ENCODE measurements at places on chromosomes 1 and 21.
A peak's percentile ranks its signal among the peaks of the same experiment; 100 is the strongest.

GRCh38 chr1:171790318-171790717, 8.9 kb downstream of the METTL13 start:
- DNase-seq = no peak

DNA sequence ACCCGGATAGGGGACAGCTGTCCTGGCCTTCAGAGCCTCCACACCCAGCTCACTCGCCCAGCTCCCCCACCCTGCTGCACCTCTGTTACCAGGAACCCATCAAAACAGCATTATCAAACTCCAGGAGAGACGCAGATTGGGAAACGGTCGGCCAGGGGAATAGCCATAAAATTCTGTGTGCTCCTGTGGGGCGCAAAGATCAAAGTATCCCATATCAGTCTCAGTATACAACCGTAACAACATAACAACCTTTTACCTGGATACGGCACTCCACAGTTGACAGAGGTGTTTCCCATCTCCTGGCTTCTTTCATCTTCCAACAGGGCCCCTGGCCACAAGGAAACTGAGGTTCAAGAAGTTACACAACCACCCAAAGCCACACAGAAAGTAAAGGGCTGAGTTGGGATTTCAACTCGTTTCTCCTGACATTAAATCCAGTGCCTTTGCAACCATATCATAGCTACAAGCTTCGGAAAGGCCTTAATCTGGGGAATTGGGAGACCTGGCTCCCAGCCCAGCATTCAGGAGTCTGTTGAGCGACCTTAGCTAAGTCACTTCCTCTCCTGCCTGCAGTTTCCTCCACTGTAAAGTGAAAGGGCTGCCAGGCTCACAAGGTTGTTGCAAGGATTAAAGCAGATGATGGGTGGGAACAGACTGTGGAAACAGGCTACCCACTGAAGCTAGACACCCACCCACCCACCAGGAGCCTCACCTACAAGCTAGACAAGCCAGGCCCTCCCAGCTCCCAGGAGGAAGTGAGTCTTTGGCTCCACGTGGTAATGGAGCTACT, 8.1 kb upstream of the EPHB2 start:
- DNase-seq = no peak

DNA sequence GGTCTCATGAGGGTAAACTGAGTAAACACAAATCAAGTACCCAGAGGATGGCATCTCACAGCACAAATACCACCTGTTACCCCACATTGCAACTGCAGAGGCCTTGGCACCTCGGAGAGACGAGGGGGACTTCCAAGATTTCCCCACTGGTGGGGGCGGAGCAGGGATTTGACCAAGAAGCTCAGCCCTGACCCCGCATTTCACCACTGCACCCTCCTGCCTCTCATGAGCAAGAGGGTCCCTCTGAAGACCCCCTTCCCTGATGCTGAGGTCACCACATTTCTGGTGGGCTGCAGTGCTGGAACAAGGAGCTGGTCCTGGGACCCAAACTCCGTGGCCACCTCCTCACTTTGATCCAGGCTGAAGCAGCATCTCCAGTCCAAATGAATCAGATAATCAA, 342.4 kb downstream of the NPHP4 start:
- DNase-seq = no peak

GRCh38 chr1:101236516-101237228, at the start of gene S1PR1:
Gene S1PR1, plus strand, starts transcription at chr1:101237019. Its CDS starts 1,966 bp downstream, at chr1:101238985.
- DNase-seq = peak; percentile 31

DNA sequence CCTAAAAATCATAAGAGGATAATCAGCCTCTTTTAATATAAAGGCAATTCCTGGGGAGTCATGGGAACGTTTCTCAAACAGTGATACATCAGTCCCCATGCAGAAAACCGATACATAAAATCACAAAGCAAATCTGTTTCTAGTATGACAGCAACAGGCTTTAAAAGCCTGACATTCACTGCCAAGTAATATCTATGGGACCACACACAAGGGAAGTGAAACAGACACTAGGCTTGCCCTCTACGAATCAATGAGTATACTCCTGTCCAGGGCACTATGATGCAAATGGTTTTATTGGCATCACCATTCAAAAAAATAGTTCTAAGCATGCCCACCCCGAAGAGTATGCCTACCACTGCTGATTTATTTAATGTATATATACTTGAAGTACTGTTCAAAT, 54.4 kb downstream of the TIAM1 start:
- DNase-seq = no peak

DNA sequence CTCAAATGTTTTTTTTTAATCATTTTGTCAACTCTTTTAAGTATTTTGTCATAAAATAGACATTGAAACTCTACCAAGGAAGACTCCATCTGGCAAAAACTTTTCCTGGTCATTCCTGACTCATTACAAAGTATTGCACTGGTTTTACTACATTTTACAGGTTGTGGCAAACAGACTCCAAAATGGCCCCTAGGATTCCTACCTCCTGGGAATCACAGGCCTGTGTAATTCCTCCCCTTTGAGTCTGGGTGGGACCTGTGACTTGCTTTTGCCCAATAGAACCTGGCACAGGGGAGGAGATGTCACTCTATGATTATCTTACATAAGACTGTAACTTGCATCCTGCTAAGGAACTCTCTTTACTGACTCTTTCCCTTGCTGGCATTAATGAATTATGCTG, 123.6 kb upstream of the KCNJ6 start:
- no peak for DNase-seq

- no peak for DNase-seq
Observed at GRCh38 chr1:35576061-35576765, 3.1 kb downstream of the TFAP2E start.

GRCh38 chr1:93757256-93758036, 75.8 kb upstream of the BCAR3 start:
- DNase-seq = no peak

DNA sequence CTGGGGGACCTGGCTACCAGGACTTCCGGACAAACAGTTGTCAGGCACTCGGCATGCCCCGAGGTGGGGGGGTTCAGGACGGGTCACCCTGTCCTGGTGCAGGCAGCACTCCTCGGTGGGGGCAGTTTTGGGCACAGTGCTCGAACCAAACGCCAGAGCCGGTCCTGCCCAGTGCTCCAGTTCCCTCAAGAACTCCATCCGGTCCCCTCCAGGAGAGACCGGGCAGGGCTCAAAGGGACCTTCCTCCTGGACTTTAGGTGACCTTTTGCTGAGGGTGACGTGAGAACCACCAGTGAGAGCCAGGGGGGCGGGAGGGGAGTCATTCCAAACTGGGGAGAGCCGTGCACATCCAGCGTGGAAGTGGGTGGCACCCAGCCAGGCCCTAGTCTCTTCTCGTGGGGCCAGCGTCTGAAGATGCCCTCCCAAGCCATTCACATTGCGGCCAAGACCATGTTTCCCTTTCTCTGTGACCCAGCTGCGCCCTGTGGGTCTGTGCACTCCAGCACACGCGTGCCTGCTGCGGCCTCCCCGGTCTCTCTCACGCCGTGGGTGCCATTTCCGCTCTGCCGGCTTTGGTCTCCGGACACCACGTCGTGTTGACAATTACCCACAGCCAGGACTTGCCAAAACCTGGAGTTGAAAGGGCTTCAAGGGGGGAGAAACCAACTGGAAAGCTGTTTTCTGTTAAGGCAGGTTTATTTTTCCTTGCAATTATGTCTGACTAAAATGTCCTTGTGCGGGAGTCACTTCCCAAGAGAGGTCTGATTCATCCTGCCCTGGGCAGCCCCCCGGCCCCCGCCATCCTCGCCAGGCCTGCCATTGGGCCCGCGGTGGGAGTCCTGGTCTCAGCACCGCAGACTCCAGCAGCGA, 178.8 kb upstream of the ARHGEF16 start:
- DNase-seq = peak; percentile 26

DNA sequence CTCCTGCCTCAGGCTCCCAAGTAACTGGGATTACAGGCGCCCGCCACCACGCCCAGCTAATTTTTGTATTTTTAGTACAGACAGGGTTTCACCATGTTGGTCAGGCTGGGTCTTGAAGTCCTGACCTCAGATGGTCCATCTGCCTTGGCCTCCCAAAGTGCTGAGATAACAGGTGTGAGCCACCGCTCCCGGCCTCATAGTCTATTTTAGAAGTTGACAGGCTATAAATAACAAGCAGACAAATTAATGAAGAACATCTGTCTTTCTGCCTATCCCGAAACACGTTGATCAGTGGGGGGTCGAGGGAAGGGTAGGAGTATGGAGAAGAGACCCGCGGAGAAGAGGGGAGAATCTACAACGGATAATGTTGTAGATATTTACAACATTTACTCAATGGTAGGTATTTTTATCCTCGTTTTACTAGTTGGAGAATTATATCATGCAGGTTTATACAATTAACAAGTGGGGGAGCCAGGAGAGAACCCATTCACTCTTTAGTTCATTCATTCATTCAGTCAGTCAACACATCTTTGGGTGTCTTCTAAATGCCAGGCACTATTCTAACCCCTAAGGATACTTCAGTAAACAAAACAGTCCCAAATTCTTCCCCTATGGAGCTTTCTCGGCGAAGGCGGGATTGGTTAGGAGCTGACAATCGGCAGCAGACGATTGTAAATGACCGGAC, 497 bp upstream of the IFNAR2 start:
- DNase-seq = no peak

GRCh38 chr1:182681568-182681912, 2.8 kb downstream of the RGS8 start:
- DNase-seq = no peak

- DNase-seq = peak; percentile 57
Observed at GRCh38 chr1:205523891-205524793, 19.7 kb downstream of the CDK18 start.

DNA sequence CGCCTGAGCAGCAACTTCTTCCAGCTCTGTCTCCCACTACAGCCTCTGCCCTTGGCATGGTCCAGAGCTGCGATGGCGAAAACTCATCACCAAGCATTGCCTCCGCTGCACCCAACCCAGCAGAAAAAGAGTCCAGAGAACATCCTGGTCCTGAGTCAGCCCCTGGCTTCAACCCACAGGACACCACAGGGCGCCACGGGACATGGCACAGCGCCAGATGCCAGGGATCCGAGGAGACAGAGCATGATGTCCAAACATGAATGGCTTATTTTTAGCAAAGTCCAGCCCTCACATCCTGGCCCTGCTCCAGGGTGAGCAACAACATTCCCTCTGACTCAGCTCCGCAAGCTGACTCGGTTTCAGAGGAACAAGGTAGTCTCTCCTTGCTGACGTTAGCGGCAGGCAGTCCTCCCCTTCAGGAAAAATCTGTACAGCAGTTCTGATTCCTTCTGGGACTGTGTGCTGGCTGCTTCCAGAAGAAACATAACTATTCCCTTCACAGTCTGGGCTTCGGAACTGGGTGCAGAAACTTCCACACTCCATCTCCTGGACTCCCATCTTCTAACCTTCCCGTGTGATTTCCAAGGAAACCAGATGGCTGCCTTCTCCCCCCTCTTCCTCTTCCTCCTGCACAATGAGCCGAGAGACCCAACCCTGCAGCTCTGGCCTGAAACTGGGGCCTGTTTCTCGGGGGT, 131.3 kb downstream of the TOMM20 start:
- DNase-seq = peak; percentile 99

GRCh38 chr1:163120372-163120771, 51.2 kb downstream of the RGS4 start:
- DNase-seq = no peak

DNA sequence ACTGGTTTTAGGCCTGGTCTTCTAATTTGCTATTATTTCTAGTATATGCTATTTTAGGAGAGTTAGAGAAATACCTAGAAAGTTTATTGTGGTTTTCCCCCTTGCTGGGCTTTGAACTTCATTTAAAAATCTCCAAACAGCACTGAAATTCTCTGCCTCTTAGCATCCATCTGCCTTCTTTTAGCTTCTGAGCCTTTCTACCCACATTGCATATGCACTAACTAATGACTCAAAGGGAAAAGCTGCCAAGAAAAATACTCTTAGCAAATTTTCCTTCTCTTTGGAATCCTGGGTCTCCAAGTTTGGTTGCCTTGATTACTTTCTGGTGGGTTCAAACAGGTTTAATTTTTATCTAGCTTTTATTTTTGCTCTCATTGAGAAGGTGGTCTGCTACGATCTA, 408.4 kb upstream of the PTBP2 start:
- DNase-seq = no peak

DNA sequence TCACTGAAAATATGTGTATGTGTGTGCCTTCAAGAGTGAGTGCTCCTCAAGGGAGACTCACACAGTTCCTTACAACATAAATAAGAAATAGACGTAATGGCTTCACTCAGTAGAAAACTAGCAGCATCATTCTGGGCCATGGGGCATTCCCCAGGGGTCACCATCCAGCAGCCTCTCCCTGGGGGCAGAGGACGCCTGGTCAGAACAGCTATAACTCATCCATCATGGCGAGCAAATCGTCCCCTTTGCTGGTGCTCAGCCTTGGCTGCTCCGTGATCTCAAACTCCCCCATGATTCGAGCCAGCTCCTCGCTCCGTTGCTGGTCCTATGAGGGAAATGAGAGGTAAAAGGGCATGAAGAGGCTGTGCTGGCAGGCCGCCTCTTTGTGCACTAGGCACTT, 20.2 kb upstream of the LSM10 start:
- DNase-seq = no peak

DNA sequence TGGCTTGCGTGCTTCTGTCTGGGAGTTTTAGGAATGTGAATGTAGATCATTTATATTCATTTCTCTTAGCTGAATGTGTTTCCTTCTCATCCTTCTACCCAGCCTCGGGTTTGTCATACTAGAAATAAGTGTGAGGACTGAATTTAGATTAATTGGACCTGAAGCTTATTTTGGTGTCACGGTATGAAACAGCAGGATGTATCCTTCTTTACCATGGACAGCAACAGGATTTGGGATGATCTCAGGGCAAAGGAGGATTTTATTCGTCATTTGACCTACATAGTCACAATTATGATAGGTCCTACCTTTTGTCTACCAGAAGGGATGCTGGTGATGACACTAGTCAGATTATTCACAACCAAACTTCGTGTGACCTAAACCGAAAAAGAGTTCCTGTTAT, 127.4 kb downstream of the FMN2 start:
- DNase-seq = no peak

DNA sequence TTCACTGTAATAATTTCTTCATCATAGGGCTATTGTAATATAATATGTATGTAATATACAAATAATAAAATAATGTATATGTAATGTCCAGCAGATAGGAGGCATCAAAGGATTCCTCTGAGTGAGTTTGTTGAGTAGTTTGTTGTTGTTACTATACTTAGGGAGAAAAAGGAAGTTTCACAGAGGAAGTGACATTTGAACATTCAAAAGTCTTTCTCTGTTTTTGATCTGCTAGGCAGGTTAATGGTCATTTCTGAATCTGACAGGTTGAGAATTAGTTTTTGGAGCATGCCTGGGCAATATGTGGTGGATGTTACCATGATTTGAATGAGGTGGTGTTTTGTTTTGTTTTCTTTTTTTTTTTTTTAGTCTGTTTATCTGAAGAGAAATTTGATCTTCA, 102.1 kb downstream of the NRDC start:
- DNase-seq = no peak

GRCh38 chr1:93350875-93351274, 5.2 kb downstream of the DR1 start:
- DNase-seq = no peak

- DNase-seq = no peak
Observed at GRCh38 chr1:215720126-215720525, 153.0 kb downstream of the KCTD3 start.

- no peak for DNase-seq
Observed at GRCh38 chr1:183360473-183360872, 57.7 kb downstream of the NMNAT2 start.

Measured in MG63 (cell line).